ENCODE measurements at places on chromosomes 11 and 22. TPM values are rescaled to one million over a fixed set of nuclear protein-coding genes. Genes with fewer than 3 reads are reported as not detected.
A peak's percentile ranks its signal among the peaks of the same experiment; 100 is the strongest.

- DNase-seq: no peak
These were observed 297.3 kb downstream of the INSC start for GRCh38 chr11:15412054-15412453.

- no peak for DNase-seq
These were observed 157.9 kb upstream of the C11orf87 start for GRCh38 chr11:109264128-109264527.

GRCh38 chr11:1005928-1006327 lies 30.6 kb downstream of the MUC6 start:
- DNase-seq: no peak

DNA sequence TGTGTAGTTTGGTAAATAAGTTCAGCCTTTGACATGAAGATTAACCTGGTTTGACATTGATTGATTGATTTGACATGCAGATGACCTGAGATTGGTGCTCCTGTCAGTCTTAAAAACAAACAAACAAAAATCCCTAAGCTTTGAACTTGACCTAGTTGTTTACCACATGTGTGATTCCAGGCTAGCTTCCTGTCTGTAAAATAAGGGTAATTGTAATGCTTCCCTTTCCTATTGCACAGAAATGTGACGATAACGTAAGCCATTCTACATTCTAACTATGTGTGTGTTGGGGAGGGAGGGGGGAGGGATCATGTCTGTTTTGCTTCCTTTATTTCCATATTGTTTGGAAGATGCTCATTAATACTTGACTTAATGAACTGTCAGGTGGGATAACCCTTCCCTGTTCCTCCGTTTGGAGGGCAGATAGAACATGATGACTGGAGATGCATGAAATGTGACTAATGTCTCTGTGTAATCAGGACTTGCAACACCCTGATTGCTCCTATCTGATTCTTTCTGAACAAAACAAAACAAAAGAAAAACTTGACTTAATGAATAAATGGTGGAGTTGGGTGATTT lies 106.1 kb upstream of the CLMP start:
- no peak for DNase-seq

DNA sequence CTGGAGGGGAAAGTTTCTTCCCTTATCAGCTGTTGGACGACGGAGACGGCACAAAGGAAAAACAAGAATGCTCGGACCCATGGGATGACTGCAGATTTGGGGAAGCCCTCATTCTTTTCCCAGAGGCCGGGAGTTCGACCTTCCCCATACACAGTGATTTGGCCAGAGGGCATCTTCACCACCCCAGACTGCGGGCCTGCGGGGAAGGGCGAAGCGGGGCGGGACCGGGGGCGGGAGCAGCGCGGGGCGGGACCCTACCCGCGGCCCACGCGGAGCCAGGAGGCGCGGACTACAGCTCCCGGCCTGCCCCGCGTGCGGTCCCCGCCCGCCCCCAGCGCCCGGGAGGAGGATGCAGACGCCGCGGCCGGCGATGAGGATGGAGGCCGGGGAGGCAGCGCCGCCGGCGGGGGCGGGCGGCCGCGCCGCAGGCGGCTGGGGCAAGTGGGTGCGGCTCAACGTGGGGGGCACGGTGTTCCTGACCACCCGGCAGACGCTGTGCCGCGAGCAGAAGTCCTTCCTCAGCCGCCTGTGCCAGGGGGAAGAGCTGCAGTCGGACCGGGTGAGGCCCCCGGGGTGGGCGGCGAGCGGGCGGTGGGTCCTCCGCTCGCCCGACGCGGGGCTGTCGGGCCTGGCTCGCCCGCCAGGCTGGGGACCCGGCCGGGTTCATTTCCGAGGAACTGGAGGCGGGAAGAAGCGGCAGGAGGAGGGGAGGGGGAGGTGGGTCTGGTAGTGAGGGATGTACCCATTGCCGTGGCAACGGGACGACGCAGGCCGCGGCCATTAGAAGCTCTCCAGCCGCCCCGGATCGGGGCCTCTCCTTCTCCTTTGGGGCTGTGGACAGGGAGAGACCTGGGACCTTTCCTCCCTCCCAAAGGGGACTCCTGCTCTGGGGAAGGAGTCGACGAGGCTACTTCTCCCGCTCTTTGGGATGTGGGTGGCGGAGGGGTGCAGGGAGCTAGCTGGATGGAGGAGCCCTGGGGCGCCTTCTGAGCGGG lies at the start of gene KCTD17:
KCTD17 (plus strand) TSS at position 352 of the 995 bp plus-strand sequence; CDS start at position 371, 19 bp downstream.
- peak; percentile 85 for DNase-seq

DNA sequence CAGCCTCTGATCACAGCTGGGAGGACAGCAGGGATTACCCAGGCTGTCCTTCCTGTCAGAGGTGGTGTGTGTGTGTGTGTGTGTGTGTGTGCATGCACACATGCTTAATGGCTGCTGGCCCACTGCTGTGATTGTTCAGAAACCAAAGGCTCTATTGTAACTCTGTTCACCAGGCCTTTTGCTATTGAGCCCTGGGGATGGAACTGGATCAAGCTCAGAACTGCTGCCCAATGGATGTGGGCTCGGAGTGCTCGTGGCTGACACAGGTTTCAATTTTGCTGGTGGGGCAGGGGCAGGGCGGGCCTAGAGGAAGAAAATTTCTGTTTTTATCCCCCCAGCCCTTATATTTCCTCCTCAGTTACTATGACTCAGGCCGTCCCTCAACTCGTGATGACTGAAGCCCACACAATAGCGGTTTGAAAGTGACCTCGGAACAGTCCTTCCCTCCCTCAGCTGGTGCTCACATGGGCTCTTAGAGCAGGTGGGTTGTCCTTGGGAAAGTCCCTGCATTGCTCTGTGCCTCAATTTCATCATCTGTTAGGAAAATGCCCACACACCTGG lies 359.3 kb downstream of the TENM4 start:
- no peak for DNase-seq

DNA sequence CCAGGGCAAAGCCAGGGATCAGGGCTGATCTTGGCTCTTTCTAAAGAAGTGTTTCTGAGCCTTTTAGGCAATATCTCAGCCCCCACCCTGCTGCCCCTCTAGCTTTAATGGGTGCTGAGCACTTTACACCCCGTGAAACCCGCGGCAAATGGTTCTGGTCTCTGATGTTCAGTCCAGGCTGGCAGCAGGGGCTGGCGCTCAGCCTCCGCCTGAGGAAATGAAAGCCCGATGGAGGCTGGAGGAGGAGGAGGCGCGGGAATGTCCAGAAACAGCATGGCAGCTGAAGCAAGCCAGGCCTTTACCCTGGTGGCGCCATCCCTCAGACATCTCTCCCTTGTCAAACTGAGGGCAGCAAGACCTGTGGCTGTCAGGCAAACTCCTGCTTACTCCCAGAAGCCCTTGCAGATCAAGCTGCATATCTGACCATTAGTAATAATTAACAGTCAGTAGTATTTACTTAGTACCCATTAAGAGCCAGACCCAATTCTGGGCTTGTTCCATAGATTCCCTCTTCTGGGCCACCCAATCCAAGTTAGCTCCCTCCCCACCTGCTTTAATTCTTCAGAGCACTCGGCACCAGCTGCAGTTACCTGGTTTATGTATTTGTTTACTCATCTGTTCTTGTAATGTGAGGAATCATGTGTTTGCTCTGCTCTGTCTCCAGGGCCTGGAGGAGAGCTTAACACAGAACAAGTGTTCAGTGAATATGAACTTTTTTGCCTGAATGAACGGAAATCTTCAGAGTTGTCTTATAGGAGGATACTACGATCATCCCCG lies 15.0 kb upstream of the ALX4 start:
- DNase-seq: no peak

DNA sequence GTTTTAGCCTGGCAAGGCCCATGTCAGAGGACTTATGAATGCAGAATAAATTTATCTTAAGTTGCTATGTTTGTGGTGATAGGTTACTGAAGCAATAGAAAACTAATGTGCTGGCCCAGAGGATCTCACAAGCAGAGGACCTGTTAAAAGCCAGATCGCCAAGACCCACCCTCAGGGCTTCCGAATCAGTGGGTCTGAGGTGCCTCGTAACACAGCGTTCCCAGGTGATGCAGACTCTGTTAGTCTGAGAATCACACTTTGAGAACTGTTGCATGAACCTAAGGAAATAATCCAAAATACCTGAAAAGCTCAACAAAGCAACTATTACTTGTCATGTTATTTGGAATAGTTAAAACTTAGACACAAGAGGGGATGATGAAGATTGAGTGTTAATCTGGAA lies 6.7 kb upstream of the SCARF2 start:
- DNase-seq: no peak

GRCh38 chr11:121551463-121551862 lies 98.7 kb upstream of the SORL1-AS1 start:
- DNase-seq: peak; percentile 4

Gene RAB36
- total RNA-seq: 1.0 TPM

Gene NNMT
- not detected for total RNA-seq

Gene TRIM49
- total RNA-seq: not detected

Gene SHANK3
- 0.05 TPM for total RNA-seq

Gene MUC2
- total RNA-seq: not detected
